CD8-positive, alpha-beta T cell (primary cell): ENCODE measurements at places on chromosomes 7 and 10.

DNA sequence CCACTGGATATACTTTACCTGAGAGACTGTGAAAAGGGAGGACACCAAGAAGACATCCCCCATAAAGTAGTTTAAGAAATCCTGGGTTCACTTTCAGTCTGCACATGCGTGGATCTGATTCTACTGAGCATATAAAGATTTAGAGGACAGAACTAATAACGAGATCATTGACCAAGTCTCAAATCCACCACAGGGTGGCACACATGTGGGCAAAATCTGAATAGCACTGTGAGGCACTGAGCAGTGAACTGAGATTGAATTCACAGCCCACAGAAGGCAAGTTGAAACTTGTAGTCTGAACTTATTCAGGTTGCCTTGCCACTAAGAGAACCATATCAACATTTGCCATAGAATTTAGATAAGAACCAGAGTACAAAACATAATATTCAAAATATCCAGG, 818.6 kb downstream of the GRID1 start:
- DNase-seq: no peak

GRCh38 chr7:37728747-37729146, 45.2 kb downstream of the GPR141 start:
- no peak for DNase-seq

DNA sequence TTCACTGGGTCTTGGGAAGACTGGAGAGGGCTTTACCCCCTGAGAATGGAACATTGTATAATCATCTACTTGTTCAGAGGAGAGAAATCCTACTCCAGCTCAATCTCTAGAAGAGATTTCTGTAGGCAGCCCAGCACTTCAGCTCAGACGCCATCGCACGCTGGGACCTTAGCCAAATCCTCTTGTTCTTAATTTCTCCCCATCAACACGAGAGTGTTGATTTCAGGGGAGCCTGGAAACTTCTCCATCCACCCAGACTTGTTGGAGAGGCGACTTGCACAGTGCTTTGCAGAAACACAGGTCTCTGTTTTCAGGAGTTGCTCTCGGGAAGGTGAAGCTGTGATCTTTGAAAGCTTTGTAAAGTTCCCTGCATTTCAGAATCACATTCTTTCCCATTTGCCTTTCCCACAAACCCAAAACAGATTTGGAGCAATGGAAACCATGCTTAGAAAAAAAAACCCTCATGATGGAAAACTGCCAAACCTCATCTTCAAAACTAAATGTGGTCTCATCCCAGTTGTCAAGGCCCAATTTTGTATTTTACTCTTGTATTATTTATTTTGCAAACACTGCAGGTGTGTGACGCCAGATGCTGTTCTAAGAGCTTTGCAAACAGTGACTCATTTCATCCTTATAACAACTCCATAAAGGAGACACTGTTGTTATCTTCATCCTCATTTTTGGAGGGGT, 60.9 kb downstream of the CALML3 start:
- no peak for DNase-seq

DNA sequence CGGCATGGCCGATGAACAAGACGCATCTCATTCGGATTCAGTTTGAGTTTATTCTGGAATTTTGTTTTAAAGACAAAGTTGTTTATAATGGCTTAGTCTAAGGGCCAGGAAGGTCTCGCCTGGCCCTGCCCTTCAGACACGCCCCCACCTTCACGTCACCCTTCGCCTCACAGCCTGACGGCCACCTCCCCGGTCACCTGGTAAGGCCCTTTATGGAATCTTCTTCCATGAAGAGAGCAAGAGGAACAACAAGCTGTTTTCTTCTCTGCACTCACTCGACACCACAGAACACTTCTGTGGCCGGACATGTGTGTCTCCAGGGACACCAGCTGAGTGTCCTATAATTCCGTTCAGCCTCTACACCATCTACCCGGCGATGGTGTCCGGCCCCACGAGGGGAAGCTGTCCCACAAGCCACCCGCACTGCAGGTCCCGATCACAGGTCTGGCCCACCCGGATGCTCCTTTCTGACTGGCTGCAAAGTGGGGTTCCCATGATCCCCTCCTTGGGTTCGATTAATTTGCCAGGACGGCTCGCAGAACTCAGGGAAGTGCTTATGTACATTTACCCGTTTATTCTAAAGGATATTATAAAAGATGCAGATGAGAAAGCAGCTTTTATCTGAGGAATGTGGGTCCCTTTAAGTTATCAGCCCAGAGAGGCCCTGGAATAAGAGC, 17.4 kb upstream of the KNDC1 start:
- no peak for DNase-seq

- DNase-seq: no peak
Observed at GRCh38 chr7:113799896-113800295, 118.9 kb downstream of the PPP1R3A start.

- no peak for DNase-seq
Observed at GRCh38 chr7:90678986-90679385, 82.9 kb downstream of the CDK14 start.

DNA sequence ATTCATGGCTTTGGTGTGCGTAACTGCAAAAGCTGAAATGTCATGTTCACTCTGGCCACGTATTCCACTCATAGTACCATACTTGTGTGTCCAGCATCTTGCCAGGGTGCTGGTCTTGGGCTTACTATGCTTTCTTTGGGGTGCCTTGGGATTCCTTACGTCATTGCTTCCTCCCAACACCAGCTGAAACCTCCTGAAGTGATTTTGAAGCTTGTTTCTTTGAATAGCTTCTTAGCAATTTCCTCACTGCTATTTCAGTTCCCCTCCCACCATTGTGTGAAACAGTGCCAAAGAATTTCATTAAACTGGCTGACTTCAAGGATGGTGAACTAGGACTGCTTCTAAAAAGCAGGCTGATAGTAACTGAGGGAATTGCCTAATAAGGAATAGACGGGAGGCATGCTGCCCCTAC, 36.9 kb downstream of the ENTPD1 start:
- no peak for DNase-seq

DNA sequence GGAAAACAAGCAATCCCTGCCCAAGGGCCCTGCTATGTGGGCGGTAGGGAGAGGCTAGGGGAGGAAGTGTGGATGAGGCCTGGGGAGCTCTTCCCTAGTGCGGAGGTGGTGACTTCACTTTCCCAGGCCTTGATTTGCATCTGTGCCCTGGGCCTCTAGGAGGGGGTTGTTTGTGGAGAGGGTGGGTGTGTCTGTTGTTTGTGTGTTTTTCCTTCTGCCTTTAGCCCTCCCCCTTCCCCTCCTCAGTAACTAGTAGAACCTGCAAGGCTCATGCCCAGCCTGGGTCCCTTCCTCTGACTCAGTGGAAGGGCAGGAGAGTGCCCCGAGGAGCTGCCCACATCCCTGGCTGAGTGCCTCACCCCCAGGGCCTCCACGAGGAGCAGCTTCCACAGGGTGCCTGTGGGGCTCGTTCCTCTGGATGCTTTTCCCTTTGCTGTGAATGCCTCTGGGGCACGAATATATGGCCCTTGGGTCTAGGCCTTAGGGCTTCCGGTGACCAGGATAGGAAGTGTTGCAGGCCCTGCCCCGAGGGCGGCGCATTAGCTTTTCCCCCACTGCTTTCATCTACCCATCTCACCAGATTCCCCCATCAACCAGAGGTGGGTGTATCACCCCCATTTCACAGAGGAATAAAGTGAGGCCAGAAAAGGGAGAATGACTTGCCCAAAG, 89.4 kb upstream of the DUSP5 start:
- no peak for DNase-seq

DNA sequence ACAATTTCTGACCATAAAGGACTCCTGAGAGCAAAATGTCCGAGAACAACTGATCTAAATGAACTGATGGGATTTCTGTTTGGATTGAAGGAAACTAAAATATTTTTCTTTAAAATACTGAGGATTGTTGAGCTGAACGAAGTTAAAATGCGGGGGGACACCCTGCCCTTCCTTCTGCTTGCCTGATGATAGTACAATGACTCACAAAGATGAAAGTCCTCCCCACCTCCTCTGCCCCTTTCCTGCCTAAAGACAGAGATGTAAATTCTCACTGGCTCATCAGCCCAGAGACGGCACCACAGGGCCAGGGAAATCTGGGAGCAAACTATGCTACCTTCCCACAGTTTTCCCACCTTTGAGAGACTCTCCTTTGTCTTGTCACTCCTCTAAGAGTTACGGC, 180.6 kb downstream of the PHTF2 start:
- DNase-seq: no peak

GRCh38 chr7:70833726-70834125, 298.2 kb upstream of the GALNT17 start:
- DNase-seq: no peak

GRCh38 chr10:21238044-21238443, 287.4 kb downstream of the SKIDA1 start:
- no peak for DNase-seq

GRCh38 chr7:116228241-116228640, 17.9 kb downstream of the TES start:
- DNase-seq: no peak

GRCh38 chr7:41333511-41333910, 369.4 kb downstream of the INHBA start:
- no peak for DNase-seq

- no peak for DNase-seq
Observed at GRCh38 chr7:133234961-133235875, 17.7 kb upstream of the EXOC4 start.

DNA sequence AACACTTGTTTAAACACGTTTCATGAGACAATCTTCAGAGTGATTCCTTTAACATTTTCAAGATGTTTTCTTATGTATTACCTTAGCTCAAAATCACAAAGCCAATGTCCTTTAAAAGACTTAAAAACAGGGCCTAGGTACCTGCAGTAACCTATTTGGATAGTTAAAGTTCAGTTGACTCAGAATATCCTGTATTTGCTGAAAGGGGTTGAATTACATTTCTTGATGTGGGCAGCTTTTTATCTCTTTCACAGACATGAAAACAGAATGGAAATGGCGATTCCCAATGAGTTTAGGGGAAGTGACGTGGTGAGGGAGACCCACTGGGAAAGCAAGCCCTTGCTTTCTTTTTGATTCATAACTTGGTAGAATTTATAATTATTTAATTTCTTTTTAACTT, 324.4 kb upstream of the AOAH start:
- DNase-seq: no peak

DNA sequence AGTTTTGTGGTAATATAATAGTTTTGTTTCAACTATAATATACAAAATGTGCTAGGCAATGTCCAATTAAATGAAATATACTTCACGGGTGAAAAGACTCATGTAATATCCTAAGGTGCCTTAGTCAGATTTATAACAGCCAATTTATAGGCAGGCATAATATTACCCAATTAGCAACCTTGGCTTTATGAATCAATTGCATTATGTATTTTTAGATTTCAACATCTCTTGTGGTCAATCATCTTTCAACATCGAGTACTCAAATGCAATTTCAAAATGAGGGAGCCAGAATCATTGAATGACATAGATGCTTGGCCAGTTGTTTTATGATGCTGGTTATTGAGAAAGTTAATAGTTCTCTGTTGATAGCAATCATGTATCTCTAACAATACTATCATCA, 110.3 kb upstream of the SP8 start:
- no peak for DNase-seq

GRCh38 chr7:72343991-72344390, 68.1 kb downstream of the CALN1 start:
- no peak for DNase-seq

GRCh38 chr10:17655567-17656146, 11.7 kb downstream of the STAM start:
- no peak for DNase-seq

GRCh38 chr10:80421050-80421706, 12.8 kb downstream of the PRXL2A start:
- DNase-seq: no peak

GRCh38 chr10:101155896-101156295, 24.8 kb downstream of the TLX1 start:
- DNase-seq: no peak
